Activated CD8-positive, alpha-beta memory T cell treated with anti-CD3 and anti-CD28 coated beads, Interleukin-2, amount 50 U/mL, for 48 hours (primary cell): ENCODE measurements at places on chromosomes 5 and 9.

GRCh38 chr5:78537411-78537810 is 111.2 kb downstream of the LHFPL2 start:
- DNase-seq = no peak

- DNase-seq = no peak
Measured at GRCh38 chr5:58970766-58971165, 387.9 kb downstream of the RAB3C start.

DNA sequence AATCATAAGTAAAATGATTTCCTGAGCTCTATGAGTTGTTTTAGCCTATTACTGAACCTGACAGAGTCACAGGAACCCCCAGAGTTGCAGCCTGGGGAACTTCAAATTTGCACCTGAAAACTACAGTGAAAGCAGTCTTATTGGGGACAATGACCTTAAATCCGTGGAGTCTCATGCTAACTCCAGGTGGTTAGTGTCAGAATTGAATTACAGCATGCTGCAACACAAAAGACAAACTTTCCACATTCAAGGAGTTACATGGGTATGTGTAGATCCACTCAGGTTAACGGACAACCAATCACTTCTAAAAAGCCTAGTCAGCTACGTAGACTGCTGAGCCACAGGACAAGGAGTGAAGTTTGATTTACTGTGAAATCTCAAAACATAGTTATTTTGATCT is 49.7 kb downstream of the PLPP1 start:
- DNase-seq = no peak

DNA sequence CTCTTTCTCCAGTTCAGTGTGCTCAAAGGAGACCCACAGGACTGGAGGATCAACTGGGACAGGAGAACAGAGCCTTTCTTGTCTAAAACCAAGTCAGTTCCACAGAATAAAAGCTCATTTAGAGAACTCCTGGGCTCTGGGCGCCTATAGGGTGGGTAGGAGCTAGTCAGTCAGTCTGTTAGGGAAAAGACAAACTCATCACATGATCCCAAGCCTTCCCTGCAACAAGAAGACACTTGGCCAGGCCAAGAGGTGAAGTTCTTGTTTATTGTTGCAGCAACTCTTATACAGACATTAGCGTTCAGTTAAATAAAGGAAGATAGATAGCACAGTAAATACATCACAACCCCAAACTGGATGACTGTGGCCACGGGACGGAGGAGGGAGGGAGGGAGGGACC is 102.3 kb downstream of the ENTREP1 start:
- DNase-seq = no peak

GRCh38 chr5:74367934-74368333 is 272.6 kb downstream of the ENC1 start:
- DNase-seq = no peak

GRCh38 chr5:110269478-110270142 is 456.9 kb downstream of the TMEM232 start:
- no peak for DNase-seq

GRCh38 chr9:22111176-22111953 is 102.3 kb upstream of the CDKN2B start:
- DNase-seq = no peak

DNA sequence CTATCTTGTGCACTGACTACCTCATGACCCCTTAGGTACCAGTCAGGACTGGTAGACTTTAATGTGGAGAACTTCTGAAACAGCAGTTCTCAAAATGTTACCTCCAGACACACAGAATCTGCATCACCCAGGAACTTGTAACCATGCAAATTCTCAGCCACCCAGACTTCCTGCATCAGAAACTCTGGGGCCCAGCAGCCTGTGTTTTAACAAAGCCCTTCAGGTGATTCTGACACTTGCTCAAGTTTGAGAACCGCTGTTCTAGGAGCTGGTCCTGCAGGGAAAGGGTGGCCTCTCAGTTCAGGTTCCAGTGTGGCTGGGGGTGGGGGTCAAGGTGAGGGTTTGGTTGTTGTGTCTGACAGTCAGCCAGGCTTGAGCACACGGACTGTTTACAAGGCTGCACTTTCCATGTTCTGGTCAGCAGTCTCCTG is 28.4 kb downstream of the ZFP62 start:
- no peak for DNase-seq

DNA sequence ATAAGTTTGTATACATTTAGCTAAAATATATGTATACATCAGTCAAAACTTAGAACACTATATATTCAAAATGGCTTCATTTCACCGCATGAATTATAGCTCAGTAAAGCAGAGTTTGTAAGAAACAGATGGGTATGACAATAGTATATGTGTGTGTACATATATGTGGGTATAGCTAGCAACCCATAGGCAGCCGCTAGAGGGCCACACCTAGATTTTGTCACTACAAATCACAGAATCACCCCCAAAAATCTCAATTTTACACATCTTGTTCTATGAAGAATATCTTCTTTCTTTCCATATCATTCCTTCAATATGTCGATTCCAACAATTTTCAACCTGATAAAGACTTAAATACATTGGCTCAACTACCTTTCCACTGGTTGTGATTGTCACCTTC is 357.8 kb upstream of the CCNG1 start:
- DNase-seq = no peak

DNA sequence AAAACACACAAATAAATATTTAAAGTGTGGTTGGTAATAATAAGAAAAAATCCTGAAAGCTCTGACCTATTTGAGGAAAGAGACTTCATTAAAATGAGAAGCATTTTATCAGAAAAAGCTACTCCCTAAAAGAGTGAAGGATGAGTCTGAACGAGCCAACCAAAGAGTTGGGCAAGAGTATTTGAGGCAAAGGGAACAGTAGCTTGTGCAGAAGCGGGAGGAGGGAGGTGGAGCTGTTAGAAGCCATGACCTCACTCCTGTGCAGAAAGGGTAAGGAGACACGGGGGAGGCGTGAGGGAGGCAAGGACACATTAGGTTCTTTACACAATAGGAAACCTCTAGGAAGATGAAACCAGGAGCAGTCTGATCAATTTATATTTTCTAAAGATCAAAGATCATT is 29.4 kb downstream of the SH3RF2 start:
- no peak for DNase-seq

GRCh38 chr5:24005384-24005783 is 498.0 kb downstream of the PRDM9 start:
- DNase-seq = no peak

DNA sequence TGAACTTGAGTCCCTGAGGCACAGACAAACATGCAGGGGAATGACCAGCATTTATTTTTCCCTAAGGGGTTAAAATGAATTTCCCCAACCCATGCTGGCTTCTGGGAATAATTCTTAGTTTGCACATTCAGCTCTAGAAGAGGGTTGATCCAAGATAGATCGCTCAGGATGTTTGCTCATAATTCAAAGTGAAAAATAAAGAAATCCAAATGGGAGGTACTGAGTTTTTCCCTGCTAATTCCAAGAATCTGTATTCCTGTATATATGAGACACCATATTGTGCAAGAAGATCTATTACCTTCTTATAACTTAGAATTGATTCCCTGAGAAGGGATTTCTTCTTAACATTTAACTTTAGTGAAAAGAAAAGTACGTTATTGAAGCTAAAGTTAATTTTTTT is 96.2 kb downstream of the VCAN start:
- DNase-seq = no peak

DNA sequence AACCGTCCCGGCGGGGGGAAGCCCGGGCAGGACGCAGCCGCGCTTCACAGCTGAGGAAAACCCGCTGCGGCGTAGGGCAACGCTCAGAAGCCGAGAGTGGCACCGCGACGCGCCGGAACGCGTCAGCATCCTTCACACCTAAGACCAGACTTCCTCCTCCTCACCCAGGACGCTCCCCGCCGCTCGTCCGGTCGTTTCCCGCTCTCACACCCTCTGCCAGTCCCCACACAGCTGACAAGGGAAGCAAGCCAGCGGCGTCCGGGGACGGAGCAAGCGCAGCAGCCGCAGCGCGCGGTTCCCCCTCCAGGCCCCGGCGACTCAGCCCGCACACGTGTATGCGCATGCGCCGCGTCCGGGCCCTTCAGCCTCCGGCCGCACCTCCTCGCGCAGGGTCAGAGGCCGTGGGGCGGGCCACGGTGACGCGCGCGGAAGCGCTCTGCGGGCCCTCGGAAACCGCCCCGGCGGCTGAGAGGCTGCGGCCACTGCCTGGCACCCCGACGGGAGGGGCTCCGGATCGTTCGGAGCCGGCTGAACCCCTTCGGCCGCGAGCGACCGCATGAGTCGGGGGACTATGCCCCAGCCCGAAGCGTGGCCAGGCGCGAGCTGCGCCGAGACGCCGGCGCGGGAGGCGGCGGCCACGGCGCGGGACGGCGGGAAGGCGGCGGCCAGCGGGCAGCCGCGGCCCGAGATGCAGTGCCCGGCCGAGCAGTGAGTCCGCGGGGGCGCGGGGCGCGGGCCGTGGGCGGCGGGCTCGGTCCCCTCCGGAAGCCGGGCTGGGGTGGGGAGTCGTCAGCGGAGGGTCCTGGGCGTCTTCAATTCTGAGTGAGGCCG is at the start of gene OTULIN:
OTULIN (plus strand) TSS at position 449 of the 831 bp plus-strand sequence; CDS start at position 557, 108 bp downstream.
- DNase-seq = peak; percentile 95

DNA sequence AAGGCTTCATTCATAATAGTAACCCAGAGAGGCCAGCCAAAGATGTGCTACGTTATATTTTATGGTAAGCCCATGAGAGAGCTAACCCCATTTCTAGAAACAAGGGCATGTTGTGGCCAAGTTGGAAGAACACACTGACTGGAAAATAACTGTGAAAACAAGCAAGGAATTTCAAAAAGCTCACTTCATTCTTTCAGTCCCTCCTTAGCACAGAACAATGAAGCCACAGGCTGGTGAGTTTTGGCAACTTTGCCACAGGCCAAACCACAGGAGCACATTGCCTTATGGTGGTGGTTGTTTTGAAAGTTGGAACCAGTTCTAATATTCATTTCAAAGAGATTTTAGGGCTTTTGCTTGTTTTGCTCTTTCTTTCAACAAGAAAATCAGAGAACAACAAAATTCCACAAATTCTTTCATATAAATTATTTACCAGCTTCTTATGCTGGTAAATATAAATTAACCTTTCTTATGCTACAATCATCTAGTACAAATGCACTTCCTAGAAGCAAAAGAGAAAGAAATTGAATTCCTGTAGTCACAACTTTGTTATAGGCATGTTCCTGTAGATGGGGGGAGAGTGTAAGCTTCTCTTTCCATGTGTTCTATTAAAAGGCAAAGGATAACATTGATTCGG is 225.4 kb upstream of the RFX3 start:
- DNase-seq = no peak

DNA sequence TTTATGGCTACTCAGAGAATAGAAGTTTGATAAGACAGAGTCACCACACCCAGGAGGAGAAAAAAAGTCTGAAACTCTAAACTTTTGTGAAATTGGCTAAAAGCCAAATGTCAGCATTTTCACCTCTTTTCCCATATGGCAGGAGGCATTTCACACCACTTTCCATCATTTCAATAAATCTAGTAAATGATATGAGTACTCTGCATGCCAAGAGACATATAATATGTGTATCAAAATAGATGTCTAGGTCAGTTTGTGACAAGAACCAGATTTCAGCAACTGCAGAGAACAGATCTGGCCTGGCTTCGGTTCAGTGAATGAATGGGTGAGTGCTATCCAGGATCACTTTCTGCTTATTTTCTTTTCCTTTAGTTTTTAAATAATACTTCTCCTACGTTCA is 470.8 kb downstream of the ENC1 start:
- DNase-seq = no peak

GRCh38 chr5:139422307-139422893 is 16.9 kb downstream of the DNAJC18 start:
- no peak for DNase-seq

DNA sequence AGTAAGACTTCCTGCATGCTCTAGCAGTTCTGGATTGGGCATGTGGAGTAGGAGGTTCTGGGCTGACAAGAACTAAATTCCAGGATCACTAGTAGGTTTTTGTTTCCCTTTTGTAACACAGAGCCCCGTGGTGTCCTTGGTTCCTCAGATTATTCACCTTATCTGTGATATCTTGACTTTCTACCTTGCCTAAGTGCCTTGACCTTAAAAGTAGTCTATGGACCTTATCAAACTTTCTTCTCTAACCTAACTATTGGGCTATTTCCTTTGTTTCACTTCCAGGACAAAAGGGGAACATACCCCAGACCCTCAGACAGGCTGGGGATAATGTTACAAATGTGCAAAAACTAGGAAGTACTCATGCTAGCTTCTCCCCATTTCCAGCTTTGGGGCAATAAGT is 595.3 kb downstream of the PSAT1 start:
- DNase-seq = no peak

DNA sequence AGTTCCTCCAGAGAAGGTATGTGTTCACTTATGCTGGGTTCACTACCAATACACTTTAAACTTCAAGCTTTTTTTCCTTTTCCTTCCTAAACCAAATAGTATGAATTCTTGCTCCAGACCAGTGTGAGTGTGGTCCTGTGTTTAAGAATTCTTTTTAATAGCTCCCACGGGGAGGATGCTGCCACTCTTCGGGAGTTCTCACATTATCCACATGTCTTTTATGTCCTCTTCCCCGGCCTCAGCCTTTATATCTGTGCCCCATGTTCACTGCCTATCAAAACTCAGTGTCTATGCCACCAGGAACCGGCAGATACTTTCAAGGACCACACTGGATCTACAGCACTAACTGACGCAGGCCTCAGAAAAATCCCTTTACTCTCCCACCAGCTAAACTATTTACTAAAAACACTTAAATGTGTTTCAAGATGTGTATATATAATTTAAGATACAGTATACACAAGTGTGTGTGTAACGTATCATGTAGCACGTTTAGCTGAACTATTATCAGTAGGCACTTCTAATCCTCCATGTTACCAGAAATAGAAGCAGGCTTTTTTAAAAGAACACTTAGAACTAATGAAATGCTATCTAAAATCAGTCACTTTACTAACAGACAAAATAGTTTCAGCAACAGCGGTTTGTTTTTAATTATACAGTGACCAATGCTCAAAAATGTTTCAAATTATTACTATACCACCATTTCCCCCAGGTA is 88.0 kb downstream of the PLPP1 start:
- DNase-seq = no peak

- no peak for DNase-seq
Measured at GRCh38 chr5:126482591-126482990, 59.4 kb downstream of the GRAMD2B start.

GRCh38 chr9:134225816-134226215 is 61.5 kb upstream of the RNU6ATAC start:
- DNase-seq = no peak

DNA sequence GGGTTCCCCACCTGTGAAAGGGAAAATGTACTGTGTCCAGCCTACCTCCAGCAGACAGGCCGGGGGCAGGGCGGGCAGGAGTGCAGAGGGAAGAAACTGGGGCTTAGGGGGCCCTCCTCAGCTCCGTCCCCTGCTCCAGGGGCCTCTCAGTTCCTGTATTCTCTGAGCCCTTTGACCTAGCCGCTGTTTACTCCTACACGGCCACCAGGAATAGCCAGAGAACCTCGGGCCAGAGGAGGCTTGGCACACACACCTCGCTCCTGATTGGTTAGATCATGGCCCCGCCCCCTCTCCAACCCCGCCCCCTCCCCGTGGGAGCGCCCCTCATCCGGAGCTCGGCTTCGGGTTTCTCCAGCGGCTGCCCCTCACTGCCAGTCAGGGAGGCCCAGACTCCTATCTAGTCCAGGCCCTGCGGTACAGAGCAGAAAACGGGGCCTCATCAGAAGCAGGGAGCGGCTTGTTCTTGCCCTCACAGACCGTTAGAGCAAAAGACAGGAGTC is 2.2 kb downstream of the ST6GALNAC6 start:
- DNase-seq = peak; percentile 76

GRCh38 chr9:89791754-89792153 is 186.9 kb downstream of the GADD45G start:
- DNase-seq = no peak
